ENCODE measurements at places on chromosomes 4 and X.

GRCh38 chrX:32545101-32545500 is 666.2 kb downstream of the DMD start:
- no peak for DNase-seq

DNA sequence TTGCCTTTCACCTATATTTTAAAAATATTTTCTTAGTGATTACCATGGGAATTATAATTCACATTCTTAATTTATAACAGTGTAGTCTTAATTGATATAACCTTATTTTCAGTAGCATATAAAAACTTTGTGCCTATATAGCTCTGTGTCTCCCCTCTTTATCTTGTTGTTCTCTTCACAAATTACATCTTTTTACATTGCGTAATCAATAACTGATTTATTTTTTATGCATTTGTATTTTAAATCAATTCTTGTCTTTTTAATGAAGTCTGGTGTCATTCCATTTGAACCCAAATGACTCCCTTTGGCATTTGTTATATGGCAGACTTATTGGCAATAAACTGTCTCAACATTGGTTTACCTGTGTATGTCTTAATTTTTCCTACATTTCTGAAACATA is 137.0 kb downstream of the SH3BGRL start:
- no peak for DNase-seq

DNA sequence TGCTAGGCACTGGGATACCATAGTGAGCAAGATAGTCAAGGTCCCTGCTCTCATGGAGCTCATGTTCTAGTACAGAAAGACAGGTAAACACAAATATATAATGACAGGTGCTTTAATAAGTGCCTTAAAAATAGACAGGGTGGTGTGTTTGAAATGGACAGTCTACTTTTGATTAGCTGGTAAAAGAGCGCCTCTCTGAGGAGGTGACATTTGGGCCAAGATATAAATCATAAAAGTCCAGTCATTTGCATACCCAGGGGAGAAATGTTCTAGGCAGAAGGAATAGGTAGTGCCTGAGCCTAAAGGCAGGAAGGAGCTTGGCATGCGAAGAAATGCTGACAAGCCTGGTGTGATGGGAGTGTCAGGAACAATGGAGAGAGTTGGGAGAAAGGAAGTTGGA is 83.6 kb downstream of the DNAAF6 start:
- DNase-seq: no peak

GRCh38 chr4:1399508-1400190 is 6.6 kb downstream of the NKX1-1 start:
- no peak for DNase-seq

DNA sequence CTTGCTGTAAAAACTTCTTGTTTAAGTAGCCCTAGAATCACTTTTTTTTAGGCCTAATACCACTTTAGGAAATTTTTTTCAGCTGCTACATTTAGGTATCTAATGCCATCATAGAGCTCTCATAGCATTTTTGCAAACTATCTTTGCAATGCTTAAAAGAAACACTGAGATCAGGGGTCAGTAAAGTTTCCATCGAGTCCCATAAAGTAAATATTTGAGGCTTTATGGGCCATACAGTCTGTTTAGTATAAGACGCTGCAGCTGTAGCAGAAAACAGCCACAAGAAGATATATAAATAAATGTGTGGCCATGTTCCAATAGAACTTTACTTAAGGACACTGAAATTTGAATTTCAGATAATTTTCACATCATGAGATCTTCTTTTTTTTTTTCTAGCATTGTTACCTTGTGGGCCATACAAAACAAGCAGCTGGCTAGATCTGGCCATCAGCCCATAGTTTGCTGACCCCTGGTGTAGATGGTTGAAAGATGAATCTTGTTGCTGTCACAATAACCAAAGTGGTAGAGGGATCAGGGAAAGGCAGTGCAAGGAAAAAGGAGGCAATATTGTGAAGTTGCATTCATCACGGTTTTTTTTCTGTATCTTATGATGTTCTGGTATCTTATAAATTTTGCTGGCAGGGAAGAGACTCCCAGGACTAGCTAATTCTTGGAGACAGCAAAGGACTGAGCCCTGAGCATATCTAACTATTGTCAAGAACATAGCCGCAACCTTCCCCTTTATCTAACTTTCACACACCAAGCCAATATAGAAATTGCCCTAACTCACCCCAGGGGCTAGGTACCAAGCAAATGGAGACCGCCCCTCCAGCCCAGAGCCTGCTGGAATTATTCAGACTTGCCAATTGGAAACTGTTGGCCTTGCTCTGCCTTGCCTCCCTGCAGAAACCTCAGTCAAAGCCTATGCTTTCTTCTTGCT is 46.6 kb downstream of the RASGEF1B start:
- DNase-seq: no peak

DNA sequence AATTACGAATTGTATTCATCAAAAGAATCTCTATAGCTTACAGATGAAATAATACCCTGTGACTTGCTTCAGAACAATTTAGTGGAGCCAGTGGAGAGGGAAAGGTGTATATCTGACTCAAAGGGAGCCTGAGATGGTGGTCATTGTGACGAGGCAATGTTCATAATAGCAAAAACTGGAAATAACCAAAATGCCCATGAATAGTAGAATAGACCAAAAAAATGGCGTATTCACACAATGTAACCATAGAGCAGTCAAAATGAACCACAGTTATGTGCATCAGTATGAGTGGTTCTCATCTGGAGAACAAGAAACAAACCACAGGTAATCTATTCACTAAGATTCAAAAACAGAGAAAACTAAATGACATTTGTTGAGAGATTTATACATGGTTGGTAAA is 125.3 kb upstream of the CLNK start:
- DNase-seq: no peak

DNA sequence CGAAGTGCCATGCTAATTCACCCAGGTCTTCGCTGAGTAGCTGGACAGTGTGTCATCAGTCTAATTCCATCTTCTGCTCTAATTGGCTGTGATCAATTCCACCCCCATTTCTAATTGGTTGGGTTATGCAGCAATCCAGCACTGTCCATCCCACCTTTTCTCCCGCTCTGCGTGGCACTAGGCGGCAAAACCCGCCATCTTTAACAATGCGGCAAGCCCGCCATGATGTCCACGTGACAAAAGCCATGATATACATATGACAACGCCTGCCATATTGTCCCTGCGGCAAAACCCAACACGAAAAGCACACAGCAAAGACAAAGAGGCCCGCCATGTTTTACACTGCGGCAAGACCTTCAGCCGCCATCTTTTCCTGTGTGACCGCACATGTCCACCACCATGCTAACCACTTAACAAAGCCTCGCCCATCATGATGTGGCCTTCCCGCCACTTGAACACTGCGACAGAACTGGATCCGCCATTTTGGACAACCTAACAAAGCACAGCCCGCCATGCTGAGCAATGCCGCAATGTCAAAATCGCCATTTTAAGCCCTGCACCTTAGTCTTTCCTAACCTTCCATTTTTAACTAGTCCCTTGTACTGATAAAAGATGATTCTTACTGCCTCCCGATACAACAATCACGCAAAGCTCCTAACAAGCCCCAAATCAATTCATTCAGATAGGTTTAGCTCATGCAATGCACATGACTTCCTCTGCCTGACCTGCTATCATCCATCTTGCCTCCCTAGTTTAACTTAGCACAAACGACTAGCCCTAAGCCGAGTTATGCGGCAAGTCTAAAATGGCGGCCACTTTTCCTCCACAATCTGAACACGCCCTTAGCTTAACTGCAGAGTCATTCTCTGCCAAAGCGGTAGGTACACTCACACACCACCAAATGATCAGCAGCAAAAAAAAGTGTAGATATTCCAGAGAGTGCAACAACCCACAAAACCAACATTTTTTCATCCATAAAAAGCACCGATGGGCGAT is 288.3 kb downstream of the CHIC1 start:
- DNase-seq: no peak

- no peak for DNase-seq
These were observed 351.2 kb downstream of the BMPR1B start for GRCh38 chr4:95108883-95109421.

DNA sequence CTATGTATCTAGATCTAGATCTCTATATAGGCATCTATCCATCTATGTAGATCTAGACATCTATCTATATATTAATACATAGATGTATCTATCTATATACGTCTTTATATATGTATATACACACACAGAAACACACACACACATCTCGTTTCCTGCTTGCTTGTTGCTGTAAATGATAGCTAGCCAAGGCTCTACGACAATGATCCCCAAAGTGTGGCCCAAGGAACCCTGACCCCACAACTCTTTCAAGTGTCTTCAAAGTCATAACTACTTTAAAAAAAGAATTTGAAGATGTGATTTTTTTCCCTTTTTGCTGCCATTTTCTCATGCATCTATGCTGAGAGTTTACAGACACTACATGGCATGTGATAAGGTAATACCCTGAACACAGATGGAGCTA is 28.8 kb downstream of the GYG2 start:
- DNase-seq: no peak

DNA sequence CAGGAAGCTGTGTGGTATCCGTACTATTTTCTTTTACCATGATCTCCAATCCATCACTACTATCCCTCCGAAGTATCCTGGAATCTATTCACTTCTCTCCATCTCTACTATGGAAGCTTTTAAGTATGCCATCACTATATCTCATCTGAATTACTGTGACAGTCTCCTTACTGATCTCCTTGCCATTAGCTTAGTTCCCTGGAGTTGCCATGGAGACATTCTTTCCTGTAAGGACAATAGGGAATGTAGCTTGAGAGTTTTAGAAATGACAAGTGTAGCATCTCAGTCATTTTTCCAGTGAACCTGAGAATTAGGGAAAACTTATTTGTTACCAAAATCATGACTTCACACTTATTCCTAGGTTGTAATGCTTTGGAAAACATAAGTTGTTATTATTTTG is 86.3 kb downstream of the HPGD start:
- no peak for DNase-seq

GRCh38 chr4:140134746-140135425 is 19.1 kb downstream of the MAML3 start:
- no peak for DNase-seq

- no peak for DNase-seq
These were observed 146.3 kb downstream of the SMIM20 start for GRCh38 chr4:26060286-26060685.

DNA sequence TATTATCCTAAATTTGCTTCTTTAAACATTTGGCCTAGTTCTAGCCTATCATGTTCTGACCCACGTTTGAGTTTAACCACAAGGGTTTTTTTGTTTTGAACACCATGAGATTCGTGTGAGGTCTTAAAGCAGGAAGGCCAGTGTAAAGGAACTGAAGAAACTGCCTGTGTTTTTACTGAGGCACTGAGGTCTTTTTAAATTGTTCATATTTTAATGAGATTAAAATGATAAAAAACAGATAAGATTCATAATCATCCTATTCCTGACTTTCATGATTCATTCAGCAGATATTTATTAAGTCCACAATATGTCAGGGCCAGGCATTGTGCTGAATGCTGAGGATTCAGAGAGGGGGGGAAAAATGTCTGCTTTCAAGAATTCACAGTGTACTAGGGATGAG is 3.2 kb downstream of the RPS6KA3 start:
- no peak for DNase-seq

GRCh38 chrX:107851215-107851614 is 25.5 kb downstream of the MID2 start:
- DNase-seq: no peak

DNA sequence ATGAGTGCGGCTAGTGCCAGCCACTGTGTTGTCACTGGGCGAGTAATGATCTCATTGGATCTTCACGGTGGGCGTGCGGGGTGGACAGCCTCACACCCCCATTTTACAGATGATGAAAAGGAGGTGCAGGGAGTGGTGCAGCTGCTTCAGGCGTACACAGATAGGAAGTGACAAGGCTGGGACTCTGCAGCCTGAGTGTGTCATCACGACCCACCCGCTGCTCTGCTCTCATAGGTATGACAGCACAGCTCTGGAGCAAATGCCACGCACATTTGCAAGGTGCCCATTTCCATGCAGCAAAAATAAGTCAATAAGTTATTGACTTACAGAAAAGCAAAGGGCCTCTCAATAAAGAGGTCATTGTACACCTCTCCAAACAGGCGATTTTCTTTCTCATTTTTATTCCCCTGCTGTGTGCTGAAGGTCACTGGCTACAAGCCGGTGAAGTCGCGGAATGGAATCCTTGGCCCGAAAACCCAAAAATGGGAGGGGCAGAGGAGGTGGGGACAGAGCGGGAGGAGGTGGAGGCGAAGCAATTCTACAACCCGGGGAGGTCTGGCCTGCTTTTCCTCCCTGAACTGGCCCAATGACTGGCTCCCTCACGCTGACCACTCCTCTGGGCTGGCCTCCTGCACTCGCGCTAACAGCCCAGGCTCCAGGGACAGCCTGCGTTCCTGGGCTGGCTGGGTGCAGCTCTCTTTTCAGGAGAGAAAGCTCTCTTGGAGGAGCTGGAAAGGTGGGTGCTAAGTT is at the start of gene SOD3:
SOD3 (plus strand) TSS at position 658 of the 750 bp plus-strand sequence. CDS start 3,949 bp downstream, outside the sequence.
- DNase-seq: no peak

GRCh38 chrX:102672856-102673255 is 21.6 kb downstream of the GPRASP1 start:
- no peak for DNase-seq

GRCh38 chr4:26784207-26784865 is 76.3 kb upstream of the STIM2 start:
- DNase-seq: no peak

DNA sequence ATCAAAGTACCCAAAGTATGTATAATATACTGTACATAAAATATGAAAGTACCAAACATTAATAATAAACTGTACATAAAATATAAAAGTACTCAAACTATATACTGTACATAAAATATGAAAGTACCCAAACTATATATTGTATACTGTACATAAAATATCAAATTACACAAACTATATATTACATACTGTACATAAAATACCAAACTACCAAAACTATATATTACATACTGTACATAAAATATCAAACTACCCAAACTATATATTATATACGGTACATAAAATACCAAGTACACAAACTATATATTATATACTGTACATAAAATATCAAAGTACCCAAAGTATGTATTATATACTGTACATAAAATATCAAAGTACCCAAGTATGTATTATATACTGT is 723.7 kb downstream of the CWH43 start:
- DNase-seq: no peak

GRCh38 chr4:136383082-136383481 is 1149.2 kb downstream of the PCDH18 start:
- no peak for DNase-seq

GRCh38 chr4:6402566-6403399 is 69.6 kb downstream of the PPP2R2C start:
- DNase-seq: no peak

- no peak for DNase-seq
These were observed 175.1 kb upstream of the KIT start for GRCh38 chr4:54482529-54483200.

GRCh38 chr4:169573889-169574288 is 38.5 kb downstream of the NEK1 start:
- no peak for DNase-seq

GRCh38 chrX:96244955-96245354 is 439.7 kb upstream of the DIAPH2 start:
- DNase-seq: no peak
